Right ventricle myocardium inferior (tissue), 1 donor: ENCODE measurements at places on chromosomes 1 and 21. TPM values are rescaled to one million over a fixed set of nuclear protein-coding genes. Genes with fewer than 3 reads are reported as not detected.

Gene IFI16
- 30.1 TPM for total RNA-seq

Gene PPM1J
- 5.3 TPM for total RNA-seq

Gene TRIM58
- 0.27 TPM for total RNA-seq

Gene RGS7
- total RNA-seq, result not detected

Gene NBPF4
- not detected for total RNA-seq

Gene AGO3
- 12.0 TPM for total RNA-seq

GRCh38 chr21:36806103-36806502 lies 107.2 kb downstream of the SIM2 start:
- DNase-seq, result no peak

DNA sequence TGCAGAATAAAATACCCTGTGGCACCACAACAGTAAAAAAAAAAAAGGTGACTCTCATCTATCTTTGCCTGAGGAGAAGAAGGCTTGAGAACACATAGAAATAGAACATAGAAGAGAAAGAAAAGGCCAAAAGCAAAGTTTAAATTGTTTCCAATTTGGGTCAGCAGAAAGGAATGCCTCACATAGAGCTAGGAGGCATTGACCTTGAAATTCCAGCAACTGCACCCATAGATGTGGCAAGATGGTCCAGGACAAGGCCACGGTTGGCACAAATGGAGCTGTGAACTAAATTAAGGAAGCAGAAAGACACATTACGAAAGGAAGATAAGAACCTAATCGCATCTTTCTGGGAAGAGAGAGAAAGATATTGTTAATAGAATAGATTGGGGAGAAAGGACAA lies 588.3 kb downstream of the LMO4 start:
- DNase-seq, result no peak

DNA sequence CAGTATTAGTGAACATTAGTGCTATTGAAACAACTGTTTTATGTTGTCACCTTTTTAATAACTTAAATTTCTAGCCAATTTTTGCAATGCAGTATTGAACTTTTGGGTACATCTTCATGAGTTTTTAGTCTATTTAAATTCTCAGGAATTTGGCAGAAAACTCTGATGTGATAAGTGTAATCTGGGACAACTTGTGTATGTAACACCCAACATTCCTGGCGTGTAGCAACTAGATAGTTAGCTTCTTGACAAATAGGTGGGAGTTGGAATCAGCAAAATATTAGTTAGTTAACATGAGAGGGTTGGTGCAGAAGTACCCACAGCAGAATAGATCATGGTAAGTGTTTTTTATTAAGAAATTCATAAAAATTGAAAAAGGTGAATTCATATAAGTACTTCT lies 111.6 kb downstream of the ITSN1 start:
- DNase-seq, result no peak

DNA sequence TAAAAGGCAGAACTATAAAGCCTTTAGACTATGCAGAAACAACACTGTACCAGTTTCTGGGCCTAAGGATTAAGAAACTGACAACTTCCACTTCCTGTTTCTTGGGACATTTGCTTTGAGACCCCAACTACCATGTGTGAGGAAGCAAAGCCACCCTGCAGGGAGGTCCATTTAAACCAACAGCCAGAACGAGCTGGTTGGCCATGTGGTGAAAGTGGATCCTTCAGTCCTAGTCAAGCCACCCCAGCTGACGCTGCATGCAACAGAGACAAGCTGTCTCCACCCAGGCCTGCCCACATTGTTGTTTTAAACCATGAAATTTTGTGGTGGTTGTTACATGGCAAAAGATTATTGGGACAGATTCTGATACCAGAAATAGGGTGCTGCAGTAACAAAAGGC lies 31.8 kb upstream of the SLFNL1 start:
- DNase-seq, result no peak

- DNase-seq, result no peak
These were observed 143.4 kb upstream of the C8B start for GRCh38 chr1:57109247-57109646.

GRCh38 chr1:108886292-108886691 lies 9.5 kb downstream of the GPSM2 start:
- DNase-seq, result no peak

DNA sequence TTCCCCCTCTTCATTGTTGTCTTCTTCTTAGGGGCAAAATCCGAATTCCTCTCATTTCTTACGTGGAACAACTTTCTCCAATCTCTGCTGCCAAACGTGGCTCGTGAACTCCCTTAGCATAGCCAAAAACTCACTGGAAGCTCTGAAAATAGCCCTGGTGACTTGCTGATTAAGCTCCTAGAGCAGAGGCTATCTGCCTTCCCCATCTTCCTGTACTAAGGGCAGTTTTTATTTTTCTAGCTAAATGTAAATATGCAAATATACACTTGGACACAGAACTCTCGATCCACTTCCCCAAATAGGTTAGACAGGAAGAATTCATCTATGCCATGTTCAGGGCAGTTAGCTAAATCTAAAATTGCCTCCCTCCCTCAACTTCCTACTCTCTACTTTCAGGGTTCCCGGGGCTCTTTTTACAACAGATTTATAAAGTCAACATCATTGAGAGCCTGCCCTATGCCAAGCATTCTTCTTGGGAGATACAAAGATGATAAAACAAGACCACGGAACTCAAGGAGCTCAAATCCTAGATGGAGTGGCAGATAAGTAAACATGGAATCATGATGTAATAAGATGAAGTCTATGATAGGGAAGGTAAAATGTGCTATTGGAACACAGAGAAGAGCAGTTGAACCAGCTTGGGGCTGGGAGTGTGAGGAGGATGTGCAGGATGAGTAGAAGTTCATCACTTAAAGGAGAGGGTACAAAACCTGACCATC lies 59.4 kb upstream of the FMOD start:
- no peak for DNase-seq

DNA sequence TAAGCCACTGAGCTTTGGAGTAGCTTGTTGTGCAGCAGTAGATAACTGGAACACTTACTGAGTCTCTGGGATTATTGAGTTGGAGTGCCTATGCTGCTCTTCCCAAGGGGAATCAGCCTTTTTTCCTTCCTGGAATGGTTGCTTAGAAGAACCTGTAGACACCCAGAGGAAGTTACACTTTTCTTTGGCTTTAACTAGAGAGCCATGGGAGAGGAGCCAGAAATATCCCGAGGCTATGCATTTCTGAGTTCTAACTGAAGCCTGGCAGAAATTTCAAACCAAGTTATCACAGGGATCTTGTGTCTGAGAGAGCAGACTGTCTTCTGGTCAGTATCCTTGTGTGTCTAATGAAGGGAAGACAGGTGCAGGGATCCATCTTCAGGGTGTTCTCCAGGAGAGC lies 28.3 kb downstream of the LAMC1 start:
- no peak for DNase-seq

GRCh38 chr1:183281553-183282091 lies 95.6 kb downstream of the LAMC2 start:
- peak; percentile 93 for DNase-seq

GRCh38 chr1:2104621-2105427 lies 54.6 kb downstream of the PRKCZ start:
- peak; percentile 58 for DNase-seq

DNA sequence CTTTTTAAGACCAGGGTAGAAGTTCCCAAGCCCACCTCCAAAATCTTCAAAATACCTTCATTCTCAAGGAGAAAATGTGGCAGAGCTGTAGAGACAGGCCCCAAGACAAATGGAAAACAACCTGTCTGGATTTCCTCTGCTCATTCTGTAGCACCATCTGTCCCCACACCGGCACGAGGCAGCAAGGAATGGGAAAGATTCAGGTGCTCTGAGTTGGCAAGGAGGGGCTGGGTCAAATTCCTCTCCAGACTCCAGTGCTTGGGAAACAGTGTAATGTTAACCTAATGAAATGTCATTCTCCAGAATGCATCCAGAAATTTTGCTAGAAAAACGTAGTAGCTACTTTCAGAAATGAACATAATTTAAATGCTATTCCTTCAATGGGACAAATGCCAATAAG lies 9.3 kb downstream of the PABPC4 start:
- no peak for DNase-seq

DNA sequence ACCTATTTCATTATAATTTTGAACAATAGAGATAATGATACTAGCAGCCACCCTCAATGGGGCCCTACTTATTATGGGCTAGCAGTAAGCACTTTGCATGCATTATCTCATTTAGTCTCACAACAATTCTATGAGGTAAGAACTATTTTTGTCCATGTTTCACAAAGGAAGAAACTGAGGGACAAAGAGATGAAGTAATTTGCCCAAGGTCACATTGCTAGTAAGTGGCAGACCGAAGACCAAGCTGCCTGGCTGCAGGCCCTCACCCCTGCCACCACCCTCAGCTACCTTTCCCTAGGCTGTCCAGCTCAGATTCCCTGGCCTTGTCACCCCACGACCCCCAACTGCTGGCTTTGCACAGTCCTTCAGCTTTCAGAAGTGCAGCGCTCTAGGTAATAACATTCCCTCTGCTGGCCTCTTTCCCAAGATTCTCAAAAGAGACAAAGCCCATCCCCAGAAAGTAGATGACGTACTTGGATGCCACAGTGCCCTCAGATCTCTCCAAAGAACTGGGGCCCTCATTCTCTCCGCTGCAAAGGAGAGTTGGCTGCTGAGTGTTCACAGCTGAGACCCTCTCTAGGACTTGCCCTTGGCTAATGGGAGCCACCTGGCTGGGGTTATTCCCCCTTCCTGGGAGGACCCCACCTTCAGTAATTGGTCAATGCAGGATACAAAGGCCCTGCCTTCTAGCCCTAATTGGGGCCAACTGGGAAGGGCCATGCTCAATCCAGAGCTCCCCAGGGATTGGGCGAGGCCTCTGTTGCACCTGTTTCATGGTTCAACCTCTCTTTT lies 39.5 kb downstream of the IRF2BP2 start:
- DNase-seq, result no peak

DNA sequence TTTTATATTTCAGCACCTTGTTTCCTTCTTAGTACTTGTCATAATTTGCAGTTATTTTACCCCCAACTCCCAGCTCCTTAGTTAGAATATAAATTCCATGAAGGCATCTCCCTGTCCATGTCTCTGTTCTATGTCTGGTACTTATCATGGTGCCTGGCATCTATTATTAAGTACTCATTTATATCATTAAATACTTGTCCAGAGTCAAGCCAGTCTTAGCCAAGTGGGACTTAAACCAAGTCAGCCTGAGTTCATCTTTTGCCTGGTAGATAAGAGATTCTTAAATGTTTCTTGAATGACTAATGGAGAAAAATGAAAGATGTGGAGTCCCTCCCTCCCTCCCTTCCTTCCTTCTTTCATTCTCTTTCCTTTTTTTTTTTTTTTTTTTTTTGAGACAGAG lies 9.4 kb downstream of the SLC25A44 start:
- no peak for DNase-seq

DNA sequence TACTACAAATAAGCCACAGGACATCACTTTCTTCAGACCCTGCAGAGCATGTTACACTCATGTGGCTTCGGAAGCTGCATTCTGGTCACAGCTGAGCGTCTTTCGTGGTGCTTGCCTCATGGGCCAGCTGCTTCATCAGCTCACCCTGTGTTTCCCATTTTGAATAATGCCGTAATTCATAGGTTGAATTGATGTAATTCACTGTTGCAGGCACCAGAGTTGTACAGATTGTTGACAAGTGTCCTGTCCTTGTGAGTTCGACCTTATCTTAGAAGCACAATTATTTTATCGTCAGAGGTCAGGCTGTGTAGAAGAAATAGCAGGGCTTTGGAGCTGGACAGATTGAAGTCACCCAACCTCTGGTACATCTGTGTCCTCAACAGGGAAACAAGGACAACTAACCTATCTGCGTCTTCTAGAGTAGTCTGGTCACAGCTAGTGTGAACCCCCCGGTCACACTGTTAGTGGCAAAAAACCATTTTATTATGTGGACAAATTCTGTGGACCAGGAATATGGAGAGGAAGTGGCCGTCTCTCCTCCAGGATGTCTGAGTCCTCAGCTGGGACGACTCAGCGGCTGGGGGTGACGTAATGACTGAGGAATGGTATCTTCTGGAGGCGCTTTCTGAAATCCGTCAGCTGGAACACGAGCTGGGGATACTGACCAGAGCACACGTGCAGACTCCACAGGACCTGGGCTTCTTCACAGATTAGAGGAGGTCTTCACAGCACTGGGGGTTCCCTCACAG lies 17.8 kb downstream of the PKNOX1 start:
- peak; percentile 80 for DNase-seq

GRCh38 chr21:26587736-26588201 lies 14.7 kb upstream of the CYYR1 start:
- DNase-seq, result no peak

DNA sequence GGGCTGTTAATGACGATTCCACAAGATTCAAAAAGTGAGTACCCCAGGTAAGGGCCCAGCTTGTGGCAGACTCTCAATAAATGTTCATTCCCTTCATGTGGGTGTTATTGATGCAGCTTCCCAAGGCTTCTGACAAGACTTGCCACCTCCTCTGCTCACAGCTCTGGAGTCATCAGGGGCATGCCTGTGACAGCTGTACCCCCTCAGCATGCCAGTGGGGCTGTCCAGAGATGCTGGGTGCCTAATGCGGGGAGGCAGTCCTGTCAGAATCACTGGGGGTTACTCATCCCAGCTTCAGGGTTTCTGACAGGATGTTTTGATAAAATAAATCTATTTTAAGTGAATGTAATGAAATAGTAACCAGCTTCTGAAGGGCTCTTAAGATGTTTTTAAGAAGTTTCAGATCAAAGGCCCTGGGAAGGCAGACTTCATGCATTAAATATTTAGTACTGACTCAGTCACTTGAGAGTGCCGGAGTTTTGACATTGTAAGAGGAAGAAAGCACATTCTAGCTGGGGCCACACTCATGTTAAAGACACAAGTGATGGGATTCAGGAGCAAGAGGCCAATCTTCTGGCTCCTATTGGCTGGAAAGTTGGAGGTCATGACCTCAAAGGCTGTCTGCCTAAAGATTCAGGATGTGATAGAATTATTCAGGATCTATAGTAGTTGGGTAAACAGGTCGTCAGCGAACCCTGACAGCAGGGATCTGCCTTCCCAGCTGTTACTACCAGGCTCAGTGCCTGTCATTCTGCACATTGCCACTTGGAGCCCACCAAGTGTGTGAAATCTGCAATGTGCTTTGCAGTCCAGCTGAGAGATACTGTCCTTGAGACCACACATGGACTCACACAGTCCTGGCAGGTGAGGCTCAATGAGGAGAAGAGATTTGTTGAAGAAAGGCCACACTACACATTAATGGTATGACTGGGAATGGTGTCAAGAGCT lies 239.6 kb upstream of the BEND5 start:
- DNase-seq, result peak; percentile 40

GRCh38 chr21:43622796-43623195 lies 36.5 kb downstream of the HSF2BP start:
- no peak for DNase-seq
